Cardiac muscle cell (in vitro differentiated cells and primary cell): ENCODE measurements at places on chromosomes 1 and 21.

DNA sequence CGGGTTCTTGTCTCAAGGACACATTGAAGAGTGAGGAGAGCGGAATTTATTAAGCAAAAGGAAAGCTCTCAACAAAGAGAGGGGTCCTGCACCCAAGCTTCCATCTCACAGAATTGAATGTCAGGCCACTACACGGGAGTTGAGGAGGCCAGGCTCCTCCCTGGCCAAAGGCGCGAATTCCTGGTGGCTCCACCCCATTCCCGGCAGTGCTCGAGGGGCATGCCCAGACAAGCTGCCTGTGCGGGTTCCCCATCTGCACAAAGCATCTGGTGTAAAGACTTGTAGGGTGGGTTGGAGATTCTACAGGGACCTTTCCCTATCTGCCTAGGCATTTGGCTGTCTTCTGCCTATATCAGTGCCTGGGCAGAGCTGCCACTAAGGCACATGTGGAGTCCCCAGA, 648.5 kb upstream of the PKN2 start:
- DNase-seq: no peak

- DNase-seq: no peak
These were observed 11.5 kb downstream of the CYB5RL start for GRCh38 chr1:54188291-54188690.

- DNase-seq: peak; percentile 99
These were observed 262.4 kb downstream of the ST6GALNAC3 start for GRCh38 chr1:76336931-76337371.

GRCh38 chr1:246338546-246338945, 168.5 kb downstream of the SMYD3 start:
- no peak for DNase-seq

- no peak for DNase-seq
These were observed 38.6 kb downstream of the GADD45A start for GRCh38 chr1:67723620-67724019.

DNA sequence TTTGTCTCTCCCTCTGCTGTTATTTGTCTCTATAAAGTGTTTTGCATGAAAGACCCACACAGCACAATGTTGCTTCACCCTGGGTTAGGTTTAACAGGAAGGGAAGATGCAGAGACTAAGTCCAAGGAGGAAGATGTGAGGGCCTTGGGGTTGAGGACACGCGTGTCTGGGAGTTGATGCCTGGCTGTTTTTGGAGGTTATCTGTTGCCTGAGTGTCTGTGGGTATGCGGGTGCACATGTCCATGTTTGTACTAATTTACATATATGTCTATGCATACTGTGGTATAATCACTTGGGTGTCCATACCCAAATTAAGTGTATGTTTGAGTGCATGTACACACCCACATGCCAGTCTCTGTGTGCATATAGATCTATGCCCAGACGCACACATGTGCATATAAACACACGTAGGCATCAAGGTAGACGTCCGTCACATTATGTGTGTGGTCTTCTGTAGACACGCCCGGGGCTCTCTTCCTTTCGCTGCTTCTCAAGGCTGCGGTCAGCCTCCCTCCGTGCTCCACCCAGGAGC, 962 bp upstream of the MAN1C1 start:
- no peak for DNase-seq

DNA sequence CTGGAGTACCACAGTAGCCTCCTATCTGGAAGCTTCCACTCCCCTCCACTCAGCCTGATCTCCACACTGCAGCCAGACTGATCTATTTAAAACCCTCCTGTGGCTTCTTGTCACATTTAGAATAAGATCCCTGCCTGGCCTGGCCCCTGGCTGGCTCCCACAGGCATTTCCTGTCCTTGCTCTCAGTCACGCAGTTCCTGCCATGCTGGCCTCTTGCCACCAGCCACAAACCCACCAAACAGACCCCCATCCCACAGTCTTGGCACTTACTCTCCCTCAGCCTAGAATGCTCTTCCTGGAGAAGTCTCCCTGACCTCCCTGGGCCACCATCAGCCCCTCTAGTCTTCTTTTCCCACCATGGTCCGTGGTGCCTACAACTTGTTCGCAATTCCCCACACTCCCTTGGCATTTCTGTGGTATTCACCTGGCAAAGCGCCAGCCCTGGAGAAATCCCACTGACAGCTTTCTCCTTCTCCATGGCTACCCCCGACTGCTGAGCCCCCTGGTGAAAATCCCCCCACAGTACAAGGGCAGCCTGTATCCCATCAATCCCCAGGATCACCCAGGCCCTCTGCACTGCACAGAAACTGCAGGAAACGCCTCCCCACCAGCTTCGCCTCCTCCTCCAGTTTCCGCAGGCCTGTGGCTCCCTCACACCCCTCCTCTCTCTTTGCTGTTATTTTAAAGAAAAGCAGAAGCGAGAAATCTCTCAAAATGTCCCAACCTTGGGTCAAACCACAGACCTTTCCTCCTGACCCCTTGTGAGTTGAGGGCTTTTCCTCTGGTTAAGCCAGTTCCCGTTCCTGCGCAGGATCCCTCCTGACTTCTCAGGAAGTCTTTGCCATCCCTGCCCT, 94.5 kb downstream of the SYT2 start:
- DNase-seq: peak; percentile 88

DNA sequence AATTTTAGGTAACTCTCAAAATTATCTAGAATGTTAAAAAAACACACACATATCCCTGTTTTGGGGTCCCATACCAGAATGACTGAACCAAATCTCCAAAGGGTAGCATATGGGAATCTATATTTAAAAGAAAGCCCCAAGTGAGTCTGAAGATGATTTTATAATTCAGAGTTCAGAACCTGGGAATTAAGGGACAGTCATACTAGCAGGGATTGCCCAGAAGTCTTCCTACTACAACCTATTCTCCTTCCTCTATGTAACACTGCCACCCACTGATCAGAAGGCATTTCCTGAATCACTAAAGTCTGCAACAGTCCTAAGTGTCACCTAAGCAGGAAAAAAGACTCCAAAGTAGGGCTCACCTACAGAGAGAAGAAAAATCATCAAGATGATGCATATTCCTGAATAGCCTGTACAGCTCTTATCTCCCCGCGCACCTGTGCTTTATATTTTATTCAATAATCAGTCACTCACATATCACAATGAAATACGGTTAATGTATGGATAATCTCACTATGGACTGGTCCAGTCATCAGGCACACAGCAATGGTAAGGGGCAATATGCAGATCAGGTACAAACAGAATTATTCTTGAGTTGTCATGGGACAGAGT, 4.9 kb downstream of the RGS1 start:
- peak; percentile 23 for DNase-seq

DNA sequence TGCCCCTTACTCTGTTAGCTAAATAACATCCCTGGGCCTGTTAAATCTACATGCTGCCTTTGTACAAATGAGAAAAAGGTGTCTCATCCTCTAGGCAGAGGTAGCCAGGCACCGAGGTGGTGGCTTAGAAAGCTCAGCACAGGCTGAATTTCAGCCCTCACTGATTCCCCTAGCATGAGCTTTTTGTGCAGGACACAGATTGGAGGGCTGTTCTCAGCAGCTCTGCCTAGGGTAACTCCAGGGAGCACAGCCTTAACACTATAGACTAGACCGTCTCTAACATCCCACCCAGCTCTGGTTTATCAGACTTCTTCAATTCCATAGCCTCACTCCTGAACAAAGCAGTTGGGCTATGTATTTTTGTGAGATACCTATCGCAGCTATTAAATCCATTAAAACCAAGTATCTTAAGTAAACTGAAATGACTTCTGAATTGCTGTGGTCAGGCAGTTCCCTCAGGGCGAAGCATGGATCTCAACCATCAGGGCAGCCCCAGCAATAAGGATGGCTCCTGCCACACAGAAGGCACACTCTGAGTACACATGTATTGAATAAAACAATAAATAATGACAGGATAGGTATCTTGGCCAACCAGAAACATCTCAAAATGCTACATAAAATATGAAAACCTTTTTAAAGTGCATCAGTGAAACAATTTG, 14.8 kb downstream of the S100A6 start:
- no peak for DNase-seq

DNA sequence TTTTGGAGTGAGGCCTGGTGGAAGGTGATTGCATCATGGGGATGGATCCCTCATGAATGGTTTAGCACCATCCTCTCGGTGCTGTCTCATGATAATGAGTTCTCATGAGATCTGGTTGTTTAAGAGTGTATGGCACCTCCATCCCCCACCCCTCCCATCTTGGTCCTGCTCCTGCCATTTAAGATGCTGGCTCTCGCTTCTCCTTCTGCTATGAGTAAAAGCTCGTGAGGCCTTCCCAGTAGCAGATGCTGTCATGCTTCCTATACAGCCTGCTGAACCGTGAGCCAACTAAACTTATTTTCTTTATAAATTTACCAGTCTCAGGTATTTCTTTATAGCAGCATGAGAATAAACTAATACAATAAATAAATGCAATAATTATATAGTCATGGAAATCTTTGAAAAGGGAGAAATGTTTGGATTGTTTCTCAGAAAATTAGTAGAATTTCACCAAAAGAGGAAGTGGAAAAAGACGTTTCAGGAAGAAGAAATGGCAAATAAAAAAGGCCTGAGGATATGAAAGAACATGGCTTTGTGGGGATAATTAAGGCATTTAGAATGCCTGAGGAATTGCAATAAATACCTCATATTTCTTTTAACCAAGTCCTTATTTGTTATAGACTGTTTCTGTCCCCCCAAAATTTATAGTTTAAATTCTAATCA, 451.2 kb upstream of the ADGRL4 start:
- no peak for DNase-seq
